ENCODE measurements at places on chromosomes 12 and 14. TPM values are rescaled to one million over a fixed set of nuclear protein-coding genes. Genes with fewer than 3 reads are reported as not detected.

Gene NRIP2
- total RNA-seq, result not detected

Gene KLRG1
- total RNA-seq, result under 0.01 TPM

Gene NR1H4
- total RNA-seq, result not detected

Gene NKX2-8
- total RNA-seq, result 0.26 TPM

Gene AKAP3
- 0.53 TPM for total RNA-seq

Gene CMA1
- total RNA-seq, result not detected

Gene SLCO1B1
- total RNA-seq, result not detected

Gene LRRC10
- total RNA-seq, result not detected

Gene GARIN6
- total RNA-seq, result not detected

Gene KSR2
- total RNA-seq, result not detected

Gene MYF6
- total RNA-seq, result not detected

Gene BCL11B
- 2.9 TPM for total RNA-seq

Gene SLC5A8
- total RNA-seq, result not detected

Gene WNT1
- not detected for total RNA-seq

Gene CISTR
- not detected for total RNA-seq

Gene NANOG
- total RNA-seq, result not detected

Gene KLRC3
- not detected for total RNA-seq

Gene TMEM52B
- total RNA-seq, result not detected
